ENCODE measurements at places on chromosomes 1 and 21.

DNA sequence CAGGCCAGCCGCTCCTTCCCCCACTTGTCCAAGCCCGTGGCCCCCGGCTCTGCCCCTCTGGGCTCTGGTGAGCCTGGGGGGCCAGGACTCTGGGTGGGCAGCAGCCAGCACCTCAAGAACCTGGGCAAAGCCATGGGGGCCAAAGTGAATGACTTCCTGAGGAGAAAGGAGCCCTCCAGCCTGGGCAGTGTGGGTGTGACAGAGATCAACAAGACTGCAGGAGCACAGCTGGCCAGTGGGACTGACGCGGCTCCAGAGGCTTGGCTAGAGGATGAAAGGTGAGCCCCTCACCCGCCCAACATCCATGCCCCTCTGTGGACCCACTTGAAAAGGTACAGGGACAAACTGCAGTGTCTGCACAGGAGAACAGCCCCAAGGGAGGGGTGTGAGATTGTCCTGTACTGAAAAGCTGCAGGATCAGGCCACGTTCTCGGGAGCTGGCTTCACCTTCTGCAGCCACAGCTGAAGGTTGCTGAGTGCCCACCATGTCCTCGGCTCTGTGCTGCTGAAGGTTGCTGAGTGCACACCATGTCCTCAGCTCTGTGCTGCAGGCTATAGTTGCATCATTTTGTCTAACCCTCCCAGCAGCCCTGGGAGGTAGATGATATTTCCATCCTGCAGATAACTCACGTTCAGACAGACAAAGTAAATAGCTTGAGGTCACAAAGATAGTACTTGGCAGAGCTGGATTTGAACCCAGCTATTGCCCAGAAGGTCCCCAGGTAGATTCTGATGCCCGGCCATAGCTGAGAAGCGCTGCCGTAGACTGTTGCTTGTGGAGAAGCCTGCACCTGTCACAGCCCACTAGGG lies 618 bp downstream of the C1orf226 start:
- DNase-seq = no peak

DNA sequence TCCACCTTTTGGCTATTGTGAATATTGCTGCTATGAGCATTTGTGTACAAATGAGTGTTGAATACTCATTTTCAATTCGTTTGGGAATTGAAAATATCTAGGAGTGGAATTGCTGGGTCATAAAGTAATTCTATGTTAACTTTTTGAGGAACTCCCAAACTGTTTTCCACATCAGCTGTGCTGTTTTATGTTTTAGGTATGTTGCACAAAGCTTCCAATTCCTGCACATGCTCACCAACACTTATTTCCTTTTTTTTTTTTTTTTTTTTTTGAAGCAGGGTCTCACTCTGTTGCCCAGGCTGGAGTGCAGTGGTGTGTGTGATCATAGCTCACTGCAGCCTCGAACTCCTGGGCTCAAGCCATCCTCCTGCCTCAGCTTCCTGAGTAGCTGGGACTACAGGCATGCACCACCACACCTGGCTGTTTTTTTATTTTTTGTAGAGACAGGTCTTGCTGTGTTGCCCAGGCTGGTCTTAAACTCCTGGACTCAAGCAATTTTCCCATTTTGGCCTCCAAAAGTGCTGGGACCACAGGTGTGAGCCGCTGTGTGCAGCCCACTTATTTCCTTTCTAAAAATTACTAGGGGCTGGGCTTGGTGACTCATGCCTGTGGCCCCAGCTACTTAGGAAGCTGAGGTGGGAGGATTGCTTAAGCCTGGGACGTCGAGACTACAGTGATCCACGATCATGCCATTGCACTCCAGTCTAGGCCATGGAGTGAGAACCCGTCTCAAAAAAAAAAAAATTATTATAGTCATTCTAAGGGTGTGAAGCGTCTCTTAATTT lies 33.4 kb downstream of the TMCC2 start:
- no peak for DNase-seq

GRCh38 chr1:172654535-172654934 lies 4.4 kb upstream of the FASLG start:
- no peak for DNase-seq

DNA sequence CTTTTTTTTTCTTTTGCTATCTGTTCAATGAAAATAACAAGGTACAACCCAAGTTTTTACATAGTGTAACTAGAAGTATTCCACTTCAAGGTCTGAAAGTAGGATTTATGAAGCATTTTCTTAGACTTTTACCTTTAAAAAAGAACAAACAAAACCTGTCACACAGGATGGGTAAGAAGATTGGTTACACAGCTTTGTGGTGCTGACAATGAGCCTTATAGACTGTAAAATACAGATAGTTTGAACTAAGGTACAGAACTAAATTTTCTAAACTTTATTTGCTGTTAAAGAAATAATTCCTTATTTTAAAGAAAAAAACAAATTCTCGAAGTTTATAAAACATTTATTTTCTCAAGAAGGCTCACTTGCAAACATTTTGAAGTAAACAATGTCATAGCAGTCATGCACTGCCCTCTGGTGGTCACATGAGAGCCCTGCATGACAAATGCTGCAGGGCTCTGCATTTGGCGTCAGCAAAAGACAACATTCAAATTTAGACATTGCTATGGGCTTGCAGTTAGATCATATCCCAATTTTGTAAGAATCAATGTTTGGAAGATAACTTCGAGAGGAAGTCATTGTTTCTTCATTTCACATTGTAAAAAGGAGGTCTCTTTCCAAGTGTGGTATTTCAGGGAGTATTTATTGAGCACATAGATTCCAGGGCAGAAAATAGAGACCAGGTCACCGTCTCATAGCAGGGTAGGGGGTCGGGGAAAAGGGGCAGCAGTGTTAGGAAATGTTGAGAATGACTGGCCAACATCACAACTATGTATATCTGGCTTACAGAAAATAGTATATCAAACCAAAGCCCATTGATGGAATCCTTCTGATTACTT lies 115.3 kb upstream of the FMN2 start:
- DNase-seq = no peak

- no peak for DNase-seq
Observed at GRCh38 chr1:198498881-198499280, 41.6 kb downstream of the ATP6V1G3 start.

DNA sequence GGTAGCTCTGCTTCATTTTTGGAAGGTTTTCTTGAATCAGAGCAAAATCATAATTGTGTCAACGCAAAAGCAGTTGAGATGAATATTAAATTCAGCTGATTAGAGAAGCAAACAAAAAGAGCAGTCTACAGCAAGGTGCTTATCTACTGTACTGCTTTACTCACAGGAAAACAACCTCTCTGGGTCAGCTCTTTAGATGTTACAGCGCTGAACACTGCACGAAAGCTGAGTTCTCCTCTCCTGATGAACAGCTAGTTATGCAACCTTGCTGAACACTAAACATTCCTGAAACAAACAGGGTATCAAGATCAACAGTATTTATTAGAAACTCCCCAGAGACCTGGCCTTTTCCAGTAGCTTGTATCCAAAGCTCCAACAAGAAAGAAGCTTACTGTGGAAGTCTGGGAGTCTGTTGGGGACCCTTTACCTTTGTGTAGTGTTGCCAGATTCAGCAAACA lies 41.3 kb downstream of the TBCE start:
- DNase-seq = no peak

- DNase-seq = no peak
Observed at GRCh38 chr1:30732277-30732996, 9.1 kb upstream of the MATN1 start.

DNA sequence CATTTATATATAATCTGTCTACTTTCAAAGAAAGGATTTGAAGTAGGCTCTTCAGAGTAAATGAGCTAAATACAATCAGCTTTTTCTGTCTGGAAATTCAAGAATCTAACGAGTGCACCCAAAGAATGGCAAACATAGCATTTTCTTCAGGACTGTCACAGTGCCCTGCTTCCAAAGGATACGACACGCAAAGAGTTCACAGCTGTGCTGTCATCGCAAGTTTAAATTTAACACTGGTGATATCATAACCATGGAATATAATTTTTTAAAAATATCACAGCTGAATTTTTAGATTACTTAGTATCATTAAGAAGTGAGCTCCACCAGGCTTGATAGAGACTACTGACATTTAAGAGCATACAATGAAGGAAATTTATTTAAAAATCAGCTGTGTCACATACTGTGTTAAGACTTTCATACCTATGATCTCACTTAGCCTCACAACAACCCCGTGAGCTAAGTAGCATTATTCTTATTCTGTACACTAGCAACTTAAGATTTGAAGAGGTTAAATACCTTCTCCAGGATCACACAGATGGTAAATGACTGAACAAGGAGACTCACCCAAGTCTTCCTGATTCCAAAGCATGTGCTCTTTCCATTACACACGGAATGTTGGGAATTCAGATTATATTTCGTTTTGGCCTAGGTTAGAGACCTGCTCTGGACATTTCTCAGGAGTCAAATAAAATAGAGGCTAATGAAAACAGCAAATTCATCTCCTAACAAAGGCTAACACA lies 46.2 kb upstream of the PRRX1 start:
- DNase-seq = no peak

DNA sequence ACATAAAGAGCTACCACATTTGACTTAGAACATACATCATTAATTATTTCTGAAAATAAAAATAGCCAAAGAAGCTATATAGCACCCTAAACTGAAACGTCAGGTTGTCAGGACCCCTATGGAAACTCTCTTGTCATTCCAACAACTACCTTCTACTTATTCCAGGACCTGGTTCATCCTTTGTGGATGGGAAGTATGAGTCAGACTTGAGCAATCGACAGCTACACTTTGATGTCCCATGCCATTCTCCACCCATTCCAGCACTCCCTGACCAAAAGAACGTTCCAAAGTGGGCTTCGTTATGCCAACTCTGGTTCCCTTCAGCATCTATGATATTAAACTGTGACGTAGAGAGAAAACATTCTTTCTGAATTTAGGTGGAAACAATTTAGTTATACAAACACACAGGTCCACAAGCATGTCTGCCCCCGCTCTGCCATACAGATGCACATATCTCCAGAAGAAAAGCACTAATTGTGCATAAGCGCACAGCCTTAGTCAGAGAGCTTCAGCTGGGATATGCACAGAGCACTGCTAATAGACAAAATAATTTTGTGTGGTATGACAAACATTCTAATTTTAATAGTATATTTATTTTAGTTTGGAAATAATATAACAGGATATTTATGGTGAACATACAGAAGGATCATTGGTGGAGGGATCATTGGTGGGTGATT lies 723.1 kb upstream of the B3GALT2 start:
- DNase-seq = no peak

DNA sequence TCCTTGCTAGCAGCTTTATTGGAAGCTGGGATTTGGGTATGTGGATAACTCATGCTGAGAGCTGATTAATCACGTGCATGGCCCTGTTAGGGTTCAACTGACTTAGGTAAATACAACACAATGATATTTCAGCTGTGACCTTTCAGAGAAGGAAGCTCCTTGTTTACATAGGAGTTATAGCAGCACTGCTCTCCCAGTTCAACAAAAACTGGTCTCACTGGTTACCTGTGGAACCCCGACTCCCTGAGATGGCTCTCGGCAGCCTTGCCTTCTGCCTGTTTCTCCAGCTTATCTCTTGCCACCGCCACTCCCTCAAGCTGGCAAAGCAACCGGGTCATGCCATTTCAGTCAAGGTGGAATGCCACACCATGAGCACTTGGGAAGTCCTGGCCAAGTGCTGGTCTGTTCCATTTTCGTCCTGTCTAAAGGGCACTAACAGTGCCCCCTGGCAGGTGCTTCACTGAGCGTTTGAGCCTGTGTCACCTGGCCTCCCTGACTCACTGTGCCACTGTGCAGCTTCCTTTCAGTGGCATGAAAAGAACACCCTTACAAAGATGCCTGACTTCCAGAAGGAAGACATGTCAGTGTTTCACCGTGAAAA lies 31.6 kb downstream of the DOP1B start:
- DNase-seq = no peak

DNA sequence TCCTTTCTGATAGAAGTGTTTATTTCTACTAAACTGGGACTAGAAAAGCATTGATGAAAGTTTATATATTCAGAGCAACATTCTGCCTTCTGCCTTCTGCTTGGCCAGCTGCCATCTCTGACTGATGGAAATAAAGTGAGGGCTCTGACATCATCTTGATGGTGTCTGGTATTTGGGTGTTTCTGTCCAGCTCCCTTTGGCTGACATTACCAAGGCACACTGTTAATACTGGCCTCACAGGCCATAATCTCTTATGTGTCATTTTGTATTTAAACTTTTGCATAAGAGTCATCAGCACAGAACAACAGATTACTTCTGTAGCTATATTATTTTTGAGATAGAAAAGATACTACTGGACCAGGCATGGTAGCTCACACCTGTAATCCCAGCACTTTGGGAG lies 216.9 kb downstream of the RYR2 start:
- no peak for DNase-seq

- DNase-seq = no peak
Observed at GRCh38 chr1:115310581-115311473, 27.2 kb downstream of the NGF start.

DNA sequence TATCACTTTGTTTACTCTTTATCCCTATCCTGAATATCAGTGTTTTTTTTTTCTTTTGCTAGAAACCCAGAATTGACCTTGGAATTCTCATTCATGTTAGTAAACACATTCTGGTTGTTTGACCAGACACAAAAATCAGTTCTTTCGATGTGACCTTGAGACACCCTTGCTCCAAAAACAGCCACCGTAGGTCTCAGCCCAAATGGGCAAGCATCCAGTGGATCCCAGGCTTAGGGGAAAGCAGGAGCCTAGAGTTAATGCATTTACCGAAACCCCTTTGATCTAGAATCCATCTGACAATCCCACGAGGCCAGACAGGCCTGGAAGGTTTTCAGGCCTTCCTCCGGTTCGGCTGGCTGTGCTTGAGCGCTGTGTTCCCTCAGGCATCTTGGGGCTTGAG lies 47.6 kb downstream of the IRF2BP2 start:
- no peak for DNase-seq

DNA sequence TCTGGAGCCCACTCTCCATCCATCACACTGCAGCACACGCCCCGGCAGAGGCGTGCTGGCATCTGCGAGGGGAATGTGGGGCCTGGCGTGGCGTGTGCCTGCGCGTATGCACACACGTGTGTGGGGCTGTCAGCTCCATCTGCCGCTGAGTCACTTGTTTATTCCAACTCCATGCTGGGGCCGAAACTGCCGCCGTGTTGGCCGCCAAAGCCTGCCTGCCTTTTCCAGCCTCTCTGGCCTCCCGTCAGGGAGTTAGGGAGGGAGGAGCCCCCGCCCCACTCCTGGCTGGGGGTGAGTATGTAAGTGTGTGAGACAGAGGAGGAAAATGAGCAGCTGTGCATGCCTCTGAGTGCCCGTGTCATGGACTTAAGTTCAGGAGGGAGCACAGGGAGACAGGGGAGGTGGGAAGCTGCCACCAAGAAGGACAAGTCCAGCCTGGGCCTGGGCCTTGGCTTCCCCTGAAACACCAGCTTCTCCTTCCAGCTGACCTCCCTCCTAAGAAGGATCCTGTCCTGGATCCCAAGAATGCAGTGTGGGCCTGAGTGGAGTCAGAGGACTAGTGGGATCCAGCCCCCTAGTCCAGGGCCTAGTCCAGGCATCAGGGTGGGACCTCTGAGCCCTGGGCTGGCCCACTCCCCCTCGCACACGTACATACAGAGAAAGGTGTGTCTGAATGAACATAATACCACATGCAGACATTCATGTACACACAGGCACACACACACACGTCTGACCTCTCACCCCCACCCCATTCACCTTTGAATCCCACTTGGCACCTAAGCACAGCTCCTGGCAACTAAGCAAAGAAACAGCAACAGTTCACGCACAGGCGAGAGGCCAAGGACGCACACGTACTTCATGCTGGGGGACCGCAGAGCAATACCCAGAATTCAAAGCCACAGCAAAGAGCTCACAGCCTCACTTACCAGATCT lies 24.7 kb downstream of the MEF2D start:
- no peak for DNase-seq

GRCh38 chr21:31195334-31196015 lies 148.6 kb downstream of the TIAM1 start:
- DNase-seq = no peak

GRCh38 chr1:203052601-203053000 lies 26.3 kb downstream of the PPFIA4 start:
- no peak for DNase-seq
